ENCODE measurements at places on chromosomes 12 and 14. TPM values are rescaled to one million over a fixed set of nuclear protein-coding genes. Genes with fewer than 3 reads are reported as not detected.

The KRT78 gene
- total RNA-seq = not detected

The CIDEB gene
- 5.6 TPM for total RNA-seq

The GALNT9 gene
- total RNA-seq = 7.2 TPM

The LRTM2 gene
- total RNA-seq = 8.1 TPM

The CLEC1B gene
- not detected for total RNA-seq

The AMN gene
- not detected for total RNA-seq

The NANOG gene
- under 0.01 TPM for total RNA-seq

The NOPCHAP1 gene
- total RNA-seq = 26.6 TPM

The CLEC7A gene
- total RNA-seq = 0.31 TPM

The POU6F1 gene
- total RNA-seq = 31.9 TPM

The LIN52 gene
- total RNA-seq = 18.2 TPM

The TMEM19 gene
- total RNA-seq = 47.9 TPM

The PRH2 gene
- total RNA-seq = 2.8 TPM

The GYS2 gene
- not detected for total RNA-seq

The PKP2 gene
- total RNA-seq = 6.3 TPM

The INSM2 gene
- total RNA-seq = not detected

The CHFR gene
- total RNA-seq = 73.2 TPM

The NFKBIA gene
- 32.9 TPM for total RNA-seq

The ATXN2 gene
- total RNA-seq = 117 TPM

The KCNC2 gene
- 19.7 TPM for total RNA-seq

The FBLN5 gene
- total RNA-seq = 1.6 TPM

The KRT75 gene
- total RNA-seq = not detected
